ENCODE measurements at places on chromosomes 16 and 17.

DNA sequence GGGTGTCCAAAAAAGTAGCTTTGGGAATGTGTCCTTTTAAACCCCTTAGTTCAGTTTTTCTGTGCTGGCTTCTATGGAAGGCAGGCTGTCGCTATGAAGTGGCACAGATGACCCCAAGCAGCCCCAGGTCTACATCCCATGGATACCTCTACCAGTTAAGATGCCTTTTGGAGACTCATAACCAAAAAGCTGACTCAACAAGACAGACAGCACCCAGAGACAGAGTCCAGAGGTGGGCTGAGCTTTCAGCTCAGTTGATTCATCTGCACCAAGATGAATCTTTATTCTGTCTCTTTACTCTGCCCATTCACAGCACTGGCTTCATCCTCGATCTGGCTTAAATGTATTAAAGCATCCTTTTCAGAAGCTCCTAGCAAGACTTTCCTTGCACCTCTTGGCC is 29.8 kb upstream of the RBBP6 start:
- DNase-seq = no peak

- no peak for DNase-seq
These were observed 70.5 kb downstream of the MARF1 start for GRCh38 chr16:15572329-15573001.

DNA sequence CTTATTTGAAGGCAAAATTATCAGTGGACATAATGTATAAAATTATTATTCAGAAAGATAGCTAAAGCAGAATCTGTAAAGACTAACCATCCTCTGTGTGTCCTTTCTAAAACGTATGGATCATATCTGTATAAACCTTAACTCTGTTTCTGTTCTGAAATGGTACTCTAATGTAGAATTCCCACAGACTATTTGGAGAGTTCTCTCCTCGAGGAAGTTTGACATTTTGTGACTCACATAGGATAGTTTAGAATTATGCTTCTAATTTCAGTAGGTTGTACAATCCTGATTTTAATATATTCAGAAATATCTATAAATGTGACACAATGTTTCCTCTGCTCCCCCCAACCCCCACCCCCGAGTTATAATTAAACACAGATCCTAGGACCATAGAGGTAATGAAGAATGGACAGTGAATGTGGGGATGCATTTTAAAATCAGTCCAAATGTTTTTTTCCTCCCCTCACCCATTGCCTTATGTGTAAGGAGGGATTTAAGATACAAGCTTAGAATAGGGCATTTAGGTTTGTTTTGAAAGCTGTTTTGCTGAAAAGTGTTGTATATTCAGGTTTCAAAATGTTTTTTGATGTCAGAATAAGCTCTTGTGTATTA is 66.8 kb downstream of the BCAS3 start:
- DNase-seq = no peak

GRCh38 chr17:63564562-63564961 is 14.3 kb downstream of the DCAF7 start:
- no peak for DNase-seq

GRCh38 chr16:30005341-30006094 is 5.3 kb downstream of the DOC2A start:
- no peak for DNase-seq

- no peak for DNase-seq
These were observed 86.3 kb upstream of the DHX40 start for GRCh38 chr17:59479141-59479540.

GRCh38 chr17:68318103-68318991 is 27.1 kb downstream of the ARSG start:
- DNase-seq = no peak

DNA sequence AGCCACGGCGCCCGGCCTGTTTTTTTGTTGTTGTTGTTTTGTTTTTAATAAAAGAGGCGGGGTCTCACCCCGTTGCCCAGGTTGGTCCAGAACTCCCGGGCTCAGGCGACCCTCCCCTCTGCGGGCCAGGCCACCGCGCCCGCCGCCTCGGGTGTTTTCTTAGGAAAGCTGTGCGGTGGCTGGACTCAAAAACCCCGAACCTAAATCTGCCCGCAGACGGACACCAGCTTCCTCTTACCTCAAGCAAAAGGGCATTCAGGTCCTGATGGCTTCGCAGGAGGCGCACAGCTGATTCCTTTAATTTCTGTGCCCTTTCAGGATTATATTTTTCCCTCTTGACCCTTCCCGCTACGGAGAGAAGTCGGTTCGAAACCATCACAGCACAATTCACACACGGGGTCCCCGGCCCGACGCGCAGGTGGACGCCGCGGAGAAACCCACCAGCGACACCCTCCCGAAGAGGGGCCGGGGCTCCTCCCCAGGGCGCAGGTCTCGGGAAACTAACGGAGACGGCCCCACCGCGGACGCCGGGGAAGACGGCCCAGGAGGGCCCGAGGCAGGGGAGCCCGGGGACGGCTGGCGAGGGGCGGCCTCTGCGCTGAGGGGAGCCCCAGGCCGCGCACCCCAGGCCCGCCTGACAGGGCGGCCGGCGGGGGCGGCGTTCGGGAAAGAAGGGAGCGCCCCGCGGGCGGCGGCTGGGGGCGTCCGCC is 653 bp downstream of the FANCA start:
- no peak for DNase-seq

- no peak for DNase-seq
These were observed 87.4 kb downstream of the MSI2 start for GRCh38 chr17:57343717-57344116.

GRCh38 chr16:29850998-29851397 is 12.0 kb downstream of the CDIPT start:
- DNase-seq = no peak

GRCh38 chr17:76238847-76239537 is 1.3 kb downstream of the RNF157 start:
- DNase-seq = no peak

Measured in right lobe of liver (tissue), 6 donors.